Amniotic stem cell (primary cell): ENCODE measurements at places on chromosomes 11 and 22.

- no peak for DNase-seq
Measured at GRCh38 chr22:49106842-49107152, 720.9 kb downstream of the BRD1 start.

- DNase-seq, result no peak
Measured at GRCh38 chr11:6110011-6110410, 2.5 kb downstream of the OR56B4 start.

DNA sequence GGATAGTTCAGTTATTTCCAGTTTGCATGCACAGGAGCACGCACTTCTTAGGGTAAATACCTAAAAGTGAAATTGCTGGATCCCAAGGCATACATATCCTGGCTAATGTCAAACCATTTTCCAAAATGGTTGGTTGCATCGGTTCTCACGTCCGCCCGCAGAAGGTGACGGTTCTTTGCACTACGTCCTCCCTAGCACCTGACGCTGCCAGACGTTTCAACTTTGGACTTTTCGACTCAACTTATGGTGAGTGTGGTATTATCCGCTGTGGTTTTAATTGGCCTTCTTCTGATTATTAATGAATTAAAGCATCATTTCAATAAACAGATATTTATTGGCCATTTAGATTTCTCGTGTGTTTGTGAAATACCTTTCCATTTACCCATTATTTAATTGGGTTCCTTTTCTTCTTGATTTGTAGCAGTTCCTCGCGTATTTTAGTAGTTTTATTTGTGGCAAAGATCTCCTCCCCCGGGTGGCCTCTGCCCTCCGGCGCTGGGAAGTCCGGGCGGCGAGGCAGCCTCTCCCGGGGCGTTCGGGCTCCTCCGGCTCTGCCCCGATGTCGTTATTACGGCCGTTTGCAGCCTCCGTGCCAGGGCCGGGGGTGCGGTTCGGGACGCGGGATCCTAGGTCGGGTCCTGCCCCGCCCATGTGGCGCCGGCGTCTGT lies at the start of gene JHY:
Gene JHY, plus strand, starts transcription at position 571 of the 668 bp plus-strand sequence. CDS start 3,091 bp downstream, outside the sequence.
- DNase-seq, result no peak

GRCh38 chr22:32044913-32045312 lies 1.9 kb downstream of the SLC5A1 start:
- DNase-seq, result no peak

DNA sequence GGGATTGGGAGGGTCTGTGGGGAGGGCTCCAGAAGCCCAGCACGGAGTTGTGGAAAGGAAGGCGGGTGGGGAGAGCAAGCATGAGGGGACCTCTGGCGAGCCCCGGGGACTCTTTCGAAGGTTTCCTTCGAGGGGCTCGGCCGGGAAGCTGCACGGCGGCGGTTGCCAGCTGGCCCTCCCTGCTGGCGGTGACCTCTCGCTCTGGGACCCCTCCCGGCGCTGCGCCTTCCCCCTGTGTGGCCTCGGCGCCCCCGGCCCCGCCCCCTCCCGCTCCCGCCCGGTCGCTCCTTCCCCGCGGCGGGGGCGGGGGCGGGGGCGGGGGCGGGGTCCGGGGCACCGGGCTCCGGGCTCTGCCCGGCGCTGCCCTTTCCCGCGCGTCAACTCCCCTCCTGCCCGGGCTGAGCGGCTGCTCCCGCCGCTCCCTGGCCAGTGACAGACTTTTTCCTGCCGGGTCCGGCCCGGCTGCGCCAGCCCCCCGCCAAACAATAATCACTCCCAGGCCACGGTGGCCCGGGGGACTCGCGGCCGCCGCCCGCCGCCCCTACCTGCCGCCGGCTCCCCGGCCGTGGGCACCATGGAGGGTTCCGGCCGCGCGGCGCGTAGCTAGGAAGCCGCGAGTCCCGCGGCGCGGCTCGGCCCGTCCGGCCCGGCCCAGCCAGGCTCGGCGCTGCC lies 941 bp downstream of the CLCF1 start:
- no peak for DNase-seq

- DNase-seq, result no peak
Measured at GRCh38 chr11:32531528-32531927, 52.1 kb upstream of the EIF3M start.

DNA sequence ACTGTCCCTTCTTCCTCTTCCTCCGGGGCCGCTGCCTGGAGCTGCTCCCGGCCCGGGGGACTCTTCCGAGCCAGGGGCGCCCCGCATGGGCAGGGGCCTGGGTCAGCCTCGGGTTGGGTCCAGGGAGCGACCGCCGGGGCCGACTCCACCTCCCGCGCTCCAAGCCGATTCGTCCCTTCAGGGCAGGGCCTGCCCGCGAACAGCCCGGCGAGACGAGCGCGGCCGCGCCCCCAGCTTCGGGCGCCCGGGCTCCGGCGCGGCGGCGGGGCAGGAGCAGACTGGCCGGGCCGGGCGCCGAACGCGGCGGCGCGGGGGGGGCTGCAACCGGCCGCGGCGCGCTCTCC lies at the start of gene LARGE1:
Gene LARGE1, minus strand, starts transcription at position 280 of the 344 bp plus-strand sequence.
- DNase-seq, result no peak

GRCh38 chr11:71191201-71191600 lies 61.2 kb downstream of the SHANK2 start:
- DNase-seq, result no peak

DNA sequence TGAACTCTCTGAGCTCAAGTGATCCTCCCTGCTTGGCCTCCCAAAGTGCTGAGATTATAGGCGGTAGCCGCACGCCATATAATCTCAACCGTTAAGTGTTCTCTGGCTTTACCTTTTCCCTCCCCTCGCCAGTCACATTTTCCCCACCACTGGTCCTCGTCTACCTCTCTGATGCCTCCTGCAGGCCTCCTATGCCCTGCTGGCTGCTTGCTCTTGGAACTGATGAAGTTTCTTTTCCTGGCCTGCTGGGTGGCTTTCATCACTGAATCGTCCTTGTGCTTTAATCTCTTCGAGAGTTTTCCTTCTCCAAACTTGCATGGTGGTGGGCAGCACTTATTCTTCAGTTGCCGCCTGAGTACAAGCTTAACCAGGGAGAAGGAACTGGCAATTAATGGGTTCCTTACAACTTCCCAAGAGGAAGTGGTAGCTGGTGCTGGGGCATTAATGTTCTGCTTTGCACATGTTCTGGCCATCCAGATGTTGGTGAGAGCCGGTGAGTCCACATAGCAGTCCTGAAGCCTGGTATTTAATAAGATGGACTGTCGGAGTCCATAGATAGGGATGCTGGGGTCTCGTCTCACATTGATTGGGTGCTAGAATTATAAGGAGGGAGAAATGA lies 1.3 kb downstream of the C22orf31 start:
- DNase-seq, result no peak

DNA sequence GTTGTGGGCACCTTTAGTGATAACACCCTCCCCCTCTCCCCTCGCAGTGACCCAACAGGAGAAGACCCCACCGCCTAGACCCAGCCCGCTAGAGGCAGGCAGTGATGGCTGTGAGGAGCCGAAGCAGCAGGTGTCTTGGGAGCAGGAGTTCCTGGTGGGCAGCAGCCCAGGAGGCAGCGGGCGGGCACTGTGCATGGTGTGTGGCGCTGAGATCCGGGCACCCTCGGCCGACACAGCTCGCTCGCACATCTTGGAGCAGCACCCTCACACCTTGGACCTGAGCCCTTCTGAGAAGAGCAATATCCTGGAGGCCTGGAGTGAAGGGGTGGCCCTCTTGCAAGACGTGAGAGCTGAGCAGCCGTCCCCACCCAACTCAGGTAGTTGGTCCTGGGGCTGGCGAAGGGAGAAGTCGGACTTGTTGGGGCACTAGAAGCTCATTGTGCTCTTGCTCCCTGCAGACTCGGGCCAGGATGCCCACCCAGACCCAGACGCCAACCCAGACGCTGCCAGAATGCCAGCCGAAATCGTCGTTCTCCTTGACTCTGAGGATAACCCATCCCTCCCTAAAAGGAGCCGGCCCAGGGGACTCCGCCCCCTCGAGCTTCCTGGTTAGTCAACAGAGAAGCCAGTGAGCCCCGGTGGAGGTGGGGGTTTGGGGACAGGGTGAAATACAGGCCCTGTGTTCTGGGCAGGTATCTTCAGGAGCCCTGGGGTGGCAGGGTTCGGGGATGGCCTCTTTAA lies 4.7 kb downstream of the SPINDOC start:
- no peak for DNase-seq

GRCh38 chr11:112050721-112051120 lies 23.1 kb downstream of the PIH1D2 start:
- no peak for DNase-seq

DNA sequence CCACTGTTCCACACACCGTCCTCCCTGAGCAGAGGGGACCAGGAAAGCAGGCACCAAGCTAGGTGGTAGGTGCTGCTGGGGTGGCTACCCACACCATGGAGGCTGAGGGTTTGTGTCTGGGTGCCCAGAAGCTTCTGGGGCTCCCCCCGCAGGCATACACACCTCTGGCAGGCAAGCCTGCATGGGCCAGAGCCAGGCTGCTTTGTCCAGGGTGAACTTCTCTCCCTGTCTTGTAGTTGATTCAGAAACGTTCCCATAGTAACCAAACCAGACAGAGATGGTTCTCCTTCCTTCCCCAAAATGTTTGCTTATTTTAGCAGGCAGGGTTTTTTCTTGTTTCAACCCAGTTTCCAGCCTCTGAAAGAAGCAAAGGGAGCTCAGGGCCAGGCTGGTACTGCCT lies 40.9 kb upstream of the SUSD2 start:
- DNase-seq, result no peak

GRCh38 chr22:49048591-49048990 lies 779.1 kb downstream of the BRD1 start:
- DNase-seq, result no peak

GRCh38 chr11:11780858-11781257 lies 60.9 kb upstream of the USP47 start:
- no peak for DNase-seq

DNA sequence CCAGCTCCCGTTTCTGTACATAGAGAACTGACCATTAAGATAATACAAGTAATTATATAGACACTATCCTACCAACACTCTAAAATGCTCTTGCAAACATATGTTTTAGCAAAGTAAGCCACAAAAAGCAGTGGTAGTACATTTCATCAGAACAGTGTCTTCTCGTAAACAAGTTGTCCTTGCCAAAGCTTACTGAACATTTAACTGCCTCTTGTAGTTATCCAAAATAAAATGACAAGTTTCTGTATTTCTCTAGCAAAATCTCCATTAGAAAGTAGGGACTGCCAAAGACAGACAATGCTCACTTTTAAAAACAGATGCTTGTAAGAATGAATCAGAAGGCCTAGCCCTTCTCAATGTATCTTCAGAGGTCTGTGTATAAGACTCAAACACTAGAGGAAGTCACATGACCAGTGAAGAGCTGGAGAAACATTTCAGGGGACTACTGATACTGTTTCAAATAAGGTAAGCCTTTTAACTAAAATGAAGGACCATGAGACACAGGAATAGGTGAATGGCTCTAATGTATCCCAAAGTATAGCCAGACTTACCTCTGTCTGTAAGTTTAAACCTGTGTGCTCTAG lies 7.8 kb upstream of the ZC3H12C start:
- DNase-seq, result no peak
